ENCODE measurements at places on chromosomes 1 and 21. TPM values are rescaled to one million over a fixed set of nuclear protein-coding genes. Genes with fewer than 3 reads are reported as not detected.

GRCh38 chr21:44986471-44987291 is 46.9 kb downstream of the SLX9 start:
- no peak for DNase-seq

GRCh38 chr1:101846820-101847219 is 149.9 kb downstream of the OLFM3 start:
- DNase-seq: no peak

The PTPN22 gene
- total RNA-seq: 57.7 TPM

The SYPL2 gene
- total RNA-seq: not detected

DNA sequence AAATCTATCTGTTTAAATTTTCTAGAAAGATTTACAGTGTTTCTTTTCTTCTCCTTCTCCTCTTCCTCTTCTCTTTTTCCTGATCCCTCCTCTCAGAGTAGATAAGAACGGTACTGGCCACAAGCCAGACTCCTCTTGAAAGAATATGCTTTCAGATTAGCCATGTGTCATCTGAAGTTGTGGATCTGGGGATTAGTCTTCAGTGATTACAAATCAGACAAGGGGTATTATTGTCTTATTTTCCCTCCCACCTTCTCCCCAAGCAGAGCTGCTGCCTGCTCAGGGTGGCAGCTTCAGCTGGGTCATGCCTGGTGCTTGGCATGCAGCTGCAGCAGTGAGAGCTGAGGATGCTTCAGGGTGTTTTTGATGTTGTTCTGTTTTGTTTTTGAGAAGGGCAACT is 42.7 kb downstream of the SGIP1 start:
- DNase-seq: no peak

- no peak for DNase-seq
Observed at GRCh38 chr1:214538496-214538895, 12.9 kb downstream of the PTPN14 start.

The ZSWIM5 gene
- total RNA-seq: 1.4 TPM

The FBXO44 gene
- total RNA-seq: 14.2 TPM

Measured in CD8-positive, alpha-beta memory T cell (primary cell).